Activated gamma-delta T cell (primary cell): ENCODE measurements at places on chromosomes 4 and X.

- DNase-seq: peak; percentile 70
Measured at GRCh38 chr4:56907489-56908205, at the start of gene REST. Gene REST (plus strand): TSS chr4:56907900. CDS start chr4:56910639, 2,739 bp downstream.

DNA sequence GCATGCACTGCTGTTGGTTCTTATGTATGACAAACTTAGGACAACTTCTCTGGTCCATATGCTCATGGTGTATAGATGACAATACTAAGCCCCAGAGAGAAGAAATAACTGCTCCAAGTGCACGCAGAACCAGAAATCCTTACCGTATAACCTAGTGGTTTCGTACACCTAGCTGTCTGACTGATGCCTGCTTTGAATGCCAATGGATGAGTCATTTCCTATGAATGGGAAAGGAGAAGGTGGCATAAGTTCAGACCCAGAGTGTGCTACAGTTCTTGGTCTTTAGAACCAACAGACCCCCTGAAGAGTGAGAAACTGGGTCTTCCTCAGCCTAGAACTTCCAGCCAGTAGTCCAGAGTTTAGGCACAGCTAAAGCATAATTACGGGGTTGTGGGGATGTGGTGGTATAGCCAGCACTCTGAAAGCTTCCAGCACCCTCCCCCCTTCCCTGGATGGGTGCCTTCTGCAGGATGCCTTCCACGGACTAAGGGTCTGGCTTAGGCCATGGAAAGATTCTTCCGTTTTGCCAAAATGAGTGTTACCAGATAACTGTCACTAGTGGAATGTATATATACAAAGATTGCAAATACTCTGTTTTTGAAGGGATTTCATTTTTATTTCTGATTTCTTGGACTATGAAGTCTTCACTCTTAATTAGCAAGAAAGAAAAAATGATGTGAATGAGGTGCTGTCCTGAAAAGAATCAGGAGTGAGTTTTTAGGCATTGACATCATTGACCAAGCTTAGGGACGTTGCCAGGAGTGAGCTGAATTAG lies 84.6 kb upstream of the PACRGL start:
- DNase-seq: no peak

- no peak for DNase-seq
Measured at GRCh38 chr4:24813732-24814131, 18.4 kb downstream of the SOD3 start.

- DNase-seq: no peak
Measured at GRCh38 chrX:18119856-18120255, 100.8 kb downstream of the BEND2 start.

- no peak for DNase-seq
Measured at GRCh38 chrX:11406109-11406765, 113.0 kb downstream of the AMELX start.

GRCh38 chrX:130171446-130172126 lies at the start of gene RAB33A:
Gene RAB33A (plus strand): TSS chrX:130171962. CDS start chrX:130172063, 101 bp downstream.
- peak; percentile 28 for DNase-seq

DNA sequence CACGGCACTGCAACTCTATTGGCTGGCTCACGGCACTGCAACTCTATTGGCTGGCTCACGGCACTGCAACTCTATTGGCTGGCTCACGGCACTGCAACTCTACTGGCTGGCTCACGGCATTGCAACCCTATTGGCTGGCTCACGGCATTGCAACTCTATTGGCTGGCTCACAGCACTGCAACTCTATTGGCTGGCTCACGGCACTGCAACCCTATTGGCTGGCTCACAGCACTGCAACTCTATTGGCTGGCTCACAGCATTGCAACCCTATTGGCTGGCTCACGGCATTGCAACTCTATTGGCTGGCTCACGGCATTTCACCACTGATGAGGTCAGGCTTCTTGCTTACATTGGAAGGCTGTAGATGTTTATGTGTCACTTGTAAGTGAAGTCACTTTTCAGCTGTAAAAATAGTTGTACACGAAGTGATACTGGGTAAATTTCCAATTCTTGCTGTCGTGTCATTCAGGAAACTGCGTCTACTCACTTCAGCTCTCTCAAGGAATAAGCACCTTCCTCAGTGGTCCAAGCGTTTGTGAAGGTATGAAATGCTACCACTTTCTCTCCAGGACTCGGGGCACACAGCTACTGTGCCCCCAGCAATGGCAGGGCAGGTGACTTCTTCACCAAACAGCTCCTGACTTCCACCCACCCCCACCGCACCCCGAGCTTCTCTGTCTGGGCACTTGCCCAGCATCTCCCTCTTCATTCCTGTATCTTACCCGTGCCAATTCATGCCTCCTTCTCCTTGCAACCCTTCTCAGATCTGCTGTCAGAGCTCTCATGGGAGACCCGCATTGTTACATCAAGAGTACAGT lies 141.3 kb downstream of the AFAP1 start:
- DNase-seq: no peak

DNA sequence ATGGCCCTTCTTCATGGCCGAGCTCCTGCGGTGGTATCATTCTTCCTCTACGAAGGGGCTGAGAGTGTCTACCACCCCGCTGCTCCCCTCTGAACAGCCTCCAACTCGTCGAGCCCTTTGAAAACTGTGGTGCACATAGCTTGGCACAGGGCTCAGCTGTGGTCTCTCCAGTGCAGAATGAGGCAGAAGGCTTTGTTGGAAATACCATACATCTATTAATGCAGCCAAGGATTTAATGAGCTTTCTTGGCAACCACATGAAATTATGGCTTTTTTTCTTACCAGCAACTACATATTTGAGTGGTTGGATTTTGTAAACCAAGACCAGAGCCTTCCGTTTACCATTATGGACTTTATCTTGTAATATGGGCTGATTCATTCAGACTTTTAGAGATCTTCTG lies 61.7 kb upstream of the CBR4 start:
- no peak for DNase-seq

DNA sequence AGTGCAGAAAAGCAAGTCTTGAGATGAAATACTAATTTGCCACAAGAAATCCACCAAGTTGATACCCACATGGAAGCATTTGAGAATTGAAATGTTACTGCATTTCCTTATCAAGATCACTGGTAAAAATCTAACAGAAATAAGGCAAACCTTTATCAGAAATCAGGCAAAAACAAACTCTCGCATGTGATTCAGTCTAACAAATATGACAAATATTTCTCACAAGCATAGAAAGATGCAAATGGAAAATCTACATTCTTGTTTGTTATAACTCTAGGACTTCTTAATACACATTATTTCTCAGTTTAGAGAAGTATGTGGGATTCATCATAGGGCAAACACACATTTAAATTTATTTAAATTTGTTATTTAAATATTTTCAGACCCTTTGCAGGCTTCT lies 52.9 kb downstream of the TXK start:
- DNase-seq: no peak

DNA sequence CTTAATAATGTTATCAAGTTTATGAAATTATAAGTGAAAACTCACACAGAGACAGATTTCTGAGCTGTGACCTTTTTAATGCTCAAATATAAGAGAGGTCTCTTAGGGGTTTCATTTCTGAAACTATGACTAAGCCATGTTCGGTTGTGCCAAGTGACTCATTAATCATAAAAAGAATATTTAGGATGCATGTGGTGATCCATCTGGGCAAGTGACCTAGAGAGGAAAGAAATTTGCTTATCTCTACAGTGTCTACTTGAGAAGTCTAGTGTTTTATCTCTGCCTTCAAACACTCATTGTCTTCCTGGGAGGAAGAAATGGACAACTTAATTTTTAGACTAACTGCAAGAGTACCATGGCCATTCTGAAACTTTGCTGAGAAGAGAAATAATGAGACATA lies 545.3 kb upstream of the GRID2 start:
- no peak for DNase-seq

- no peak for DNase-seq
Measured at GRCh38 chr4:188198982-188199792, 59.9 kb downstream of the TRIML1 start.

GRCh38 chr4:7361280-7361895 lies 73.3 kb downstream of the PSAPL1 start:
- no peak for DNase-seq

- no peak for DNase-seq
Measured at GRCh38 chrX:109732017-109732801, 848 bp downstream of the ACSL4 start.

DNA sequence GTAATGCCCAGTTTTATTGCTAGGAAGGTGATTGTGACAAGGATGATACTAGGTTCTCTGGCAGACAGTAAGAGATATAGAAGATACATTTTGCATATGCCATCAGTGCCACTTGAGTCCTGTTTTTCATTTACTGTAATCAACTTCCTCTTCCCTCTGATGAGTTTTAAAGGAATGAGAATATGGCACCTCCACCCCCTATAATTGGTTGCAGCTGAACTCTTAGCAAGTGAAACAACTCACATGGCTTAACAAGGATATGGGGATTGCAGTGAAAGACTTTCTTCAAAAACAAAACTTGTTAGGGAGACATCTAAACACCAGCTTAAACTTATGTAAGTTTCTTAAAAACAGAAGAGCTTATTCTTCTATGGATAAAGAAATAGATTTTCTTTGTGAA lies 90.0 kb downstream of the AREG start:
- DNase-seq: no peak

- no peak for DNase-seq
Measured at GRCh38 chrX:43720082-43720481, 64.0 kb downstream of the MAOA start.

DNA sequence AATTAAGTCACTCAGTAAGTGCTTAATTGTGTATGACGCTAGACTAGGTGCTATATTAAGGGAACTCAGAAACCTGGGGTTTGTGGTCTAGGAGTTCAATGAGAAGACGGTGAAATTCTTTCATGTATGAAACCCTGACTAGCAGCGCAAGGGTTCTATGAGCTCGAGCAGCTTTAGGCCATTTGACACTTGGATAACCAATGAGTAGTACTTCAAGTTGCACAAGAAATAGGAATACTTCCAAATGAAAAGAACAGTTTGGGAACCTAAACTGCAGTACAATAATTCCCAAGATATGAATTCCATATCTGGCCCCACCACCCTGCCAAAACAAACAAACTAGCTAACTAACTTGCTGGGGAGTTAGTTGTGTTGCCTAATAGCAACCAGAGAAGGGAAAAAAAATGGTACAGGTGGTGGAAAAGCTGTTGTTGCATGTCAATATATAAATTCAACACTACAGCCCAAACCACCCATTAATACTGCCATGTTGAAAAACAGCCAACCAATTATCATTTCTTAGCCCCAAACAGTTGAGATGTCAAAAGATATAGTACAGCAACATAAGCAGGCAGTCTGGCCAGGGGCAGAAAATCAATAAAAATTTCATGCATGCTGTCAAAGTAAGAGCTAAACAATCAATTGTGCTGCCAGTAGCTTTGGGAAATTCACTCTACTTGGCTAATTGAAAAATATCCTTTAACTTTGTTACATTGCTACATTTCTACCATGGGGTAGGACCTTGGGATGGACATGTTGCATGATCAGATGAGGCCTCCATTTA lies 54.6 kb upstream of the MCF2 start:
- DNase-seq: no peak

GRCh38 chr4:128686810-128687209 lies 122.7 kb upstream of the JADE1 start:
- no peak for DNase-seq

DNA sequence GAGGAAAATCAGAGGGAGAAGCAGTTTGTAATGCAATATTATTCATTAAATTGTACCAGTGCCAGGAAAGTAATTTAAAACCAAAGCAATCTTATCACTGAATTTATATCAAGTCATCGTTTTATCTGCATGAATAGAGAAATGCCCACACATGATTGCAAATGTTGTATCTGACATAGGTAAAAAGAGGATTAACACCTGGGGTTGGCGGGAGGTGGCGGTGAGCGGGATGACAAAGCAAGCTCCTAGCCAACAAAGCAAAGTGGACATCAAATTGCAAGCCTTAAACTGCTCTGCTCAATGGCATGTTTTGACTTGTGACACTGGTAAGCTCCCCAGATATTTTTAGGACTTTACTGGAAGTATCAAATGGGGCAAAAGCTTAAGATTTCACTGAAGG lies 16.4 kb downstream of the HPGD start:
- DNase-seq: no peak

GRCh38 chr4:147409350-147409749 lies 71.5 kb upstream of the EDNRA start:
- no peak for DNase-seq

DNA sequence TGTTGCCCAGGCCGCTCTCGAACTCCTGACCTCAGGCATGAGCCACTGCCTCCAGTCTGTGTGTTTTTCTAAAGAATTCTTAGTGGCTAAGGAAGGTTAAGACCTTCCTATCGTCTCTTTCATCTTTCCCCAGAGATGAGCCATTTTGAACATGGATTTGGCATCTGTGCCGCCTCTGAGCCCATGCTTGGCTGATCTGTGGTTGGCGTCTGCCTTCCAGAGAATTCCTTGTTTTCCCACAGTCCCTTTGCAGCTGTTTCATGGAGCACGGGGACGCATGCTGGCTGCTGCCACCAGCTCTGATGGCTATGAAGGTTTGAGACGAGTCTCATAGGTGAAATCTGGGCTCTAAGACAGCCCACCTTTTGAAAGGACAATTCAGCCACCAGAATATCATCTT lies 60.4 kb downstream of the SHROOM2 start:
- no peak for DNase-seq

DNA sequence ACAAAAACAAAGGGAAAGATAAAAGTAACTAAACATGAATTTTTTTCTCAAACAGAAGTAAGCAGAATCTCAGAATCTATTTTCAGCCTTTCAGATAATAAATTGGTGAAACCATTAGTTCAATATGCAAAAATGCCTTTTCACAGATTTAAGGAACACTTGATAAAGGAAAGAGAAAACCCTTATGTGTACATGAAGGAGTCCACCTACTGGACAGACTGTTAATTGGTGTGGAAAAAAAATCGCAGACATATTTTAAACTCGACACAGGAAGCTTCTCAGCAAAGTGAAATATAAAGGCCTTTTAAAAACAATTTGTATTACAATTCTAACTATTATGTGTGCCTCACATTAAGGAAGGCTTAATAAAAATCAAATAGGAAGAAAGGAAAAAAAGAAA lies 22.3 kb downstream of the COX7B2 start:
- no peak for DNase-seq

DNA sequence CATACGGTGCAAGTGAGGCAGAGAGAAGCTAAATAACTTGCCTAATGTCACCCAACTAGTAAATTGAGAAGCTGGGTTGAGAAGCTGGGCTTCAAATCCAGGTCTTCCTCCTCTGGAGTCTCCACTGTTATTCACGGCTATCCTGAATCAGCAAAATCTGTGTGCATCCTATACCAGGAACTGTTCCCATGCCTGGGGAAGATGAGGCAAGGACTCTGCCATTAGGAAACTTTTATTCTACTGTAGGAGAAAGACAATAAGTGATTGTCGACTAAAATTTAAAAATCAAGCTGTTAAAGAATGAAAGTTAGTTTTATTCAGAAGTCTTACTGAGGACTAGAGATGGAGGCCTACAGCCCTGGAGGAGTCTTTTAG lies 872 bp upstream of the TEC start:
- no peak for DNase-seq

DNA sequence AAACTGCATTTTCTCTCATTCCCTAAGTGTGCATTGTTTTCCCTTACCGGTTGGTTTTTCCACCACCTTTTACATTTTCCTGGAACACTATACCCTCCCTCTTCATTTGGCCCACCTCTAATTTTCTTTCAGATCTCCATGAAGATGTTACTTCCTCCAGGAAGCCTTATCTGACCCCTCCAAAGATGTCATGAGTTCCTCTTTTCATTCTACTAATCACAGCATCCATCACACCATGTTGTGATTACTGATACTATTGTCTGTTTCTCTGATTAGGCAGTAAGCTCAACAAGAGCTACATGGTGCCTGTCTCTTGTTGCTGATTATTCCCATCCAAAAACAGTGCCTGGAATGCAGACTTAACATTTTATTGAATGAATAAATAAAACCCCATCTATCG lies 2.9 kb upstream of the AFP start:
- no peak for DNase-seq
